NCI-H1092 treated with DMSO at 0.1 percent for 48 hours (cell line): ENCODE measurements at places on chromosomes 12 and 14.

- no peak for DNase-seq
Observed at GRCh38 chr14:50425816-50426215, 29.1 kb upstream of the CDKL1 start.

GRCh38 chr12:90323217-90323616, 614.6 kb upstream of the ATP2B1 start:
- no peak for DNase-seq

- DNase-seq, result no peak
Observed at GRCh38 chr14:85501751-85502150, 28.2 kb upstream of the FLRT2 start.

DNA sequence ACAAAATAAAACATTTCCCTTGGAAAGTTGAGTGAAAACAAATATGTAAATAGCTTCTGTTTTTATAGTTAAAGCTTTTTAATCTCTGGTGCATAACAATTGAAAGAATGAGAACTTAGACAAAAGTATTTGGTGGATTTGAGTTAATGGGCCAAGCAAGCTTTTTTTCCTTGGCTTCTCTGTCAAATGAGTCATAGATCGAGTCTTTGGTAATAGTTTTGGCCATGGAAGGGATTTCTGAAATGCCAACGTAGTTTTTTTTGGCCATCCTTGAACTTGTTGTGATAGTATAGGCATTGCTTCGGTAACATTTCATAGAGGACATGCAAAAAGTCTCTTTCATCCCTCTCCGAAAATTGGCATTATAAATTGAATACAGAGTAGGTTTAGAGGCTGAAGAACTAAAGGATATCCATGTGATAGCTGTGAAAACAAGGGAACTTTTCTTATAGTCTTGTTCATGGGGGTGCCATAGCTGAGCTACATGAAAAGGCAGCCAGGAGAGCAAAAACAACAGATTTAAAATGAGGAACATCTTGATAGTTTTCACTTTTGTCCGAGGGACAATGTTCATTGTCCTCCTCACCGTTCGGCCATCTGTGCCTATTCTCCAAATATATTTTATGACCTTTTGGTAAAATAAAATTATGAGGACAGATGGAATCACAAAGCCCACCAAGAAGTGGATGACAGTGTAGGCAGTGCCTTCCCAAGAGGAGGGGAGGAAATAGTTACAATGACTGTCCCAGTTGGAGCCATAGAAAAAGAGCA, 34.7 kb downstream of the GPR19 start:
- no peak for DNase-seq

DNA sequence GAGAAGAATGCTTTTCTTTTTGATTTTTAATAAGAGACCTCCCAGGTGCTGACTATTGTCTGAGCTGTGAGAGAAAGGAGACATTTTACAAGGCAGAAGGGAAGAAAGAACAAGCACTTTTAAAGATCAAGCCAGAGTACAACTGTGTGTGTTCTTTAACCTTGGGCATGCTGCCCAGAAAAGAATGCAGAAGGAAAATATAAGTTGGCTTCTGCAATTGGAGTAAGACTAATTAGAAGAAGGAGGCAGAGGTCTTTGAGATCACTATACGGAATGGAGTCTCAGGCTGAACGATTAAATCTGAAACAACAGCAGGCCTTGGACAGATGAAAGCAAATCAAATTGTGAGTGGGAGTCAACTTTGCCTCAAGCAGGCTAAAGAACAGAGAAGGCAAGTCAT, 230.5 kb downstream of the ATP23 start:
- DNase-seq, result no peak

GRCh38 chr14:104507443-104507842, 72.1 kb upstream of the C14orf180 start:
- no peak for DNase-seq

DNA sequence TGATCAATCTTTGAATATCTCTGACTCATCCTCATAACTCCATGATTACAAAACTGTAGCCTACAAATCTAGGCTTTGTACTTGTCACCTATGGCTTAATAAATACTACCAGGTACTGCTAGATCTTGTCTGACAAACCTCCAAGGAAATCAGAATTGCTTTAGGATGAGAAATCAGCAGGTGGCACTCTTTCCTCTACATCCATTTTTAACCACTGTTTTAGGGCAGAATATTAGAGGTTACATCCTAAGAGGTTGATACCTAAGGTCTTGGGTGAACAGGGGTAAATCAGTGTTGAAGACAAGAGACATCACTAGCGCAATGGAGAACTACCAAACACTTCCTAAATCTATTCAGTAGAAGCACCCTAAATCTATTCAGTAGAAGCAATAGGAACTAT, 63.1 kb upstream of the SOX5 start:
- no peak for DNase-seq

DNA sequence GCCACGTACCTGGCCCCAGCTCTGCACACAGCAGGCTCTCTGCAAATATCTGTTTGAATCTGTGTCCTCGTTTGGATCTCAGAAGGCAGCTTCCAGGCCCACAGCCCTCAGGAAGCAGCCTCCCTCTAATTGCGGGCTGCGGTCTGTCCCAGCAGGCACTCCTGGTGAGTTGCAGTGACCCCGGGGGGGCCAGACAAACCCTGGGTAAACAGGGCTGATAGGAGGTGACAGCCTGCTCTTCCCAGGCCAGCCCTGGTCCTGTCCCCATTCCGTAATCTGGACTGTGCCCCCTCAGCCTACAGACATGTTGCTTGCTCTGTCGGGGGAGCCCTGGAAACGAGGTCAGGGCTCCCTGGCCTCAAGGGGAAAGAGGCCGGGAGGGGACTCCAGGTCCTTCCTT, 2.0 kb downstream of the FOXN4 start:
- no peak for DNase-seq

DNA sequence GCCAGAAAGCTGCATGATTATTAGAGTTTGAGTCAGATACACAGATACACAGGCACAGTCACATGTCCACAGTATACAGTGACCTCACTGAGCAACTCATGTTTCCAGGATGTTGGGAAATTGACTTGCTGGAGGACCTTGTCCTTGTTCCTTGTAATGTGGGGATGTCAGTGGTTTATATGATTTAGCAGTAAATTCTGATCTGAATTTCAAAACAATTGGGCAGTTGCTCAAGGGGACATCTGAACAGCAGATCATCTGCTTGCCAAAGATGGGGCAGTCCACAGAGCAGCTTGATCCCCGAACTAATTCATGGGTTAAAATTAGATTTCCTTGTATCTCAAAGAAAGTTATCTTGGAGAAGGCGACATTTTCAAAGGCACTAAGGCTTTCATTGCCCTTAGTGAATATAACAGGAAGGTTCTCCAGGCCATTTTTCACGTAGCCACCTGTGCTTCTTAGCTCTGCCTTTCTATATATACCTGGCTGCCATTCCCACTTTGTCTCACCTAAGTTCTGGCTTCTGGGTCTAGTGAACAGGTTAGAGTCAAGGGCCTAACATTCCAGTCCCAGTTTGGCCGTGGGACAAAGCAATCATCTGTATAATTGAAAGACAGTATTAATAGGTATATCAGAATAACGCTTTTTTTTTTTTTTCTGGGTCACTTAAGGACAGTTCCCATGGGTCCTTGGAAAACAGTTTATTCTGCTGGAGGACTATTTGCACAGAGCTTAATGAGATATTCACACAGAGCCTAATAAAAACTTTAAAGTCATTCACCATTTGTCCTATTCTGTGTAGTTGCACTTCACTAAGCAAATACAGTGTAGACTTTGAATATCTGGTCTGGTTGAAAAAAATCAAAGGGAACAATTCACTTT, 64.9 kb upstream of the STRN3 start:
- DNase-seq, result peak; percentile 9

DNA sequence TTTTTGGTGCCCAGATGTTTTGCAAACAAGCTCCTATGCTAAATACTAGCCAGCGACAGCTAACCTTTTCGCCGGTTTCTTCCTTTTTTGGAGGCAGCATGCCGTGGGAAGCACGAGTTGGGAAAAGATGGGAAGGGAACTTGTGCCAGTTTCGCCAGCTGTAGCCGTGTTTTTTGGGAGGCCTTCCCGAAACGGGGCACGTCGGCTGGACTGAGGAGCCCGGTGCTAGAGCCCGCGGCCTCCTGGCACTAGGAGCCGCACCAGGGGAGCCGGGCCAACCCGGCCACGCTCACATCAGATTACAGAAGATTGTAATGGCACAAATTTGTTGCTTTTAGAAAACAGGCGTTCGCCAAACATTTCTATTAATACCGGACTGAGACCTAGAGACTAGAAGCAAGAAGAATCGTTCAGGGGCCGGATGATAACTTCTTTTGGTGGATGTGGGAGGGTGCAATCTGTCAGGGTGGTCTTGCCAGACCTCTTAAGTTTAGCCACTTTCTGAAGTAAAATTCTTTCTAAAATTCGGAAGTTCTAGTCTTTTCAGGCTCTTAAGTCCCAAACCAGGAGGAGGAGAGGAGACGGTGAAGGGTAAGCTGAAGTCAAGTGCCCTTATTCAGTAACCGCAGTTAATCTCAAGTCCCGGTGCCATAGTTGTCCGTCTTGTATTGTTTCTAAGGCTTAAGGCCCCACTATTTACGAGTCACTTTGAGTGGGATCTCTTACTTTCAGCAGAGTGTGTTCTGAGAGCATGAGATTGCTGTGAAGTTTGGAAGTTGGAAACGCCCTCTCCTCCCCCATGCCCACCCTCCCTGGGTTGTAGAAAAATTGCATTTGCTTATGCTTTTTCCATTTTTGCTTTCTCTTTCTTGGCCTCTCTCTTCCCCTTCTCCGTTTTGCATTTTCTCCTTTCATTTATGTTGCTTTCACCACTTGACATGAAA, 1.3 kb downstream of the RASSF3 start:
- DNase-seq, result no peak

GRCh38 chr12:96218989-96219678, 25.0 kb downstream of the ELK3 start:
- DNase-seq, result no peak

DNA sequence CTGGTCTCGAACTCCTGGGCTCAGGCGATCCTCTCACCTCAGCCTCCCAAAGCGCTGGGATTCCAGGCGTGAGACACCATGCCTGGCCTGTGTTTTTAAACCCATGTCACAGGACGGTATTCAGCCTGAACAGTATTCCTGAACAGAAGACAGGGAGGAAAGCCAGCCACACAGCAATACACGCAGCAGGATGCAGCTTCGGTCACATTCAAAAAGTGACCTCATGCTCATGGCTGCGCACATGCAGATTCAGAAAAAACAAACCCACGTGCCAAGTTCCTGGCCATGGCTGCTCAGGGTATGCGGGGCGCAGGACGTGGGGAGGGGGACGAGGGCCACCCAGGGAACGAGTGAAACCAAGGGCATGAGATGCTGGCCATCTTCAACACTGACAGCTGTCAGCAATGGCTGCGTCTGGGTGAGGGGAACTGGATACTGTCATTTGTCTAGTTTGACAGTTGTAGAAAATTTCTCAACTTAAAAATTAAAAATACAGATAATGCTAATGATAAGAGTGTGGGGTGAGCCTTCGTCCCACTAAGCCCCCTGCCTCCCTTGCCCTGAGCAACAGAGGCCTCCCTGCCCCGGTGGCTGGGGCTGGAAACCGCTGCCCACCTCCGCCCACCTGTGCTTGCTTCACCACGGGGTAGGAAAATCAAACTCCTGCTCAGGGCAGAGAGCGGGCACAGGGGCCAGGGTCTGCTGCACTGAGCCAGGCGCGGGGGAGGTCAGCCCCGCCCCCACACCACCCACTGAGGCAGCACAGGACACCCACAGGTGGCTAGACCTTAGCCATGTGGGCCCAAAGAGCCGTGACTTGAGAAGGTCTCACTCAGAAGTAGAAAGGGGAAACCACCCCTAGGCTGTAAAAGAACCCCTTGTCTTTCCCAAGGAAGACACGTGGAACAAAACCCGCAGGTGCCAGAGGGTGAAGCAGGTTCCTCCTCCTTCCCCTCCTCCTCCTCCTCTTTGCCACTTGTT, 84.2 kb downstream of the SCARB1 start:
- no peak for DNase-seq

- no peak for DNase-seq
Observed at GRCh38 chr12:113228394-113229028, 7.2 kb downstream of the TPCN1 start.

GRCh38 chr12:4107436-4107878, 166.1 kb upstream of the CCND2 start:
- no peak for DNase-seq

DNA sequence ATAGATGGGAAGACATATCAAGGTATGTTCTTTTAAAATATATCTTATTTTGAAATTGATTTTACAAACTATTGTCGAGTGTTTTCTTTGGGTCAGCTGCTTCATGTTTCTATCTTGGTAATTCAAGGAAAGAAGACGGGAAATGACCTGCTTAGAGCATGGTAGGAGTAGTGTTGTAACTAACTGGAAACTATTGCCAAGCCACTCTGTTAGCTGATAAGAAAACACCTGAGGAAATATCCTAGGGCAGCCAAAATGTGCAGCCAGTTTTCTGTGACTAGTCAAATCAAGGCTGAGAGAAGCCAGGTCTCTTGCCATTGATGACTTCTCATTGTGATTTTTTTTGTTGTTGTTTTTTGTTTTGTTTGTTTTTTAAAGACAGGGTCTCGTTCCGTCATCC, 30.2 kb downstream of the METAP2 start:
- DNase-seq, result no peak

- DNase-seq, result no peak
Observed at GRCh38 chr14:86858591-86858990, 1134.4 kb downstream of the GALC start.

DNA sequence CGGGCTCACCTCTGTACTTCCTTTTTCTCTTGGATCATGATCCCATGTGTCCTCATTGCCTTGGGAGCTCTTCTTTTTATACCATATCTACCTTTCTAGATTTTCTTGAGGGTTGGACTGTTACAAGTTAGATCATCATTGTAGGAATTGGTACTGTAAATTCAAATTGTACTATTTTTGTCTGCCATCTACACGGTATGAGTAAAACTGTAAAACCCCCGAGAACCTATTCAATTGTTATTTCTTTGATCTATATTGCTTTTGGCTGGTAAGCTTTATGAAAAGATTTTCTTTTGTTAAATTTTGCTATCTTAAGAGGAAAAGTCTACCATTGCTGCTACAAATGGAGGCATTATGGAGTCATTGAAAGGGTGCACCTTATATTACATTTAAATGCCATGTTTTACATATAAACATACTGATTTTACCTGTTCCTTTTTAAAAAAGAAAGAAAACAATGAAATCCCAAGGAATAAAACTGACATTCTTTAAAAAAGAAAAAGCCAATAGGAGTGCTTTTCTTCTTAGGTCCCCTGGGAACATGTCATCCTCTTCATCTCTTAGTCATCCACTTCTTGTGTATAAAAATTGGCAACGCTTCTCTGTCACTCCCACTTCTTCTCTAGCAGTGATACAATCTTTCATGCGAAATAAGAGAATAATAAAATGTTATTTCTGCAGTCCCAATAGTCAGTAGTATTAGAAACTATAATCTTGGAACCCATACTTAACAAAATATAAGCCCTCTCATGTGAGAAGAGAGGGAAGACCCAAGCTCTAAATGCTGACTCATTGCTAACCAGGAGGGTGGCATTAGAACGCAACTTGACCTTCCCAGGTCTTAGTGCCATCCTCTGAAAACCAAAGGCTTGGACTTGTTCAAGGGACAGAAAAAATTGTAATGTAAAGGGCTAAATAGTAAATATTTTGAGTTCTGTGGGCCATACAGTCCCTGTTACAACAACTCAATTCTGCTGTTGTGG, 20.4 kb downstream of the RGS6 start:
- no peak for DNase-seq

GRCh38 chr12:54988402-54989054, 4.0 kb upstream of the TESPA1 start:
- DNase-seq, result peak; percentile 68

- no peak for DNase-seq
Observed at GRCh38 chr12:15092826-15093225, 120.0 kb downstream of the PDE6H start.

- DNase-seq, result no peak
Observed at GRCh38 chr12:11705010-11705409, 55.5 kb downstream of the ETV6 start.
